ENCODE measurements at places on chromosomes 1 and 21.

DNA sequence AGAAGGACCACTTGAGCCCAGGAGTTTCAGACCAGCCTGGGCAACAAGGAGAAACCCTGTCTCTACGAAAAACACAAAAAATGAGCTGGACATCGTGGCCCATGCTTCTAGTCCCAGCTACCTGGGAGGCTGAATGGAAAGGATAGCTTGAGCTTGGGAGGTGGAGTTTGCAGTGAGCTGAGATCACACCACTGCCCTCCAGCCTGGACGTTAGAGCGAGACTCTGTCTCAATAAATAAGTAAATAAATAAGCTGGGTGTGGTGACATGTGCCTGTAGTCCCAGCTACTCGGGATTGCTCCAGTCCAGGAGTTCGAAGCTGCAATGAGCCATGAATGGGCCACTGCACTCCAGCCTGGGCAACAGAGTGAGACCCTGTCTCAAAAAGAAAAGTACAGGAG lies 3.6 kb downstream of the AKR1A1 start:
- DNase-seq: no peak

- DNase-seq: no peak
These were observed 257.6 kb upstream of the USP24 start for GRCh38 chr1:55472784-55473183.

DNA sequence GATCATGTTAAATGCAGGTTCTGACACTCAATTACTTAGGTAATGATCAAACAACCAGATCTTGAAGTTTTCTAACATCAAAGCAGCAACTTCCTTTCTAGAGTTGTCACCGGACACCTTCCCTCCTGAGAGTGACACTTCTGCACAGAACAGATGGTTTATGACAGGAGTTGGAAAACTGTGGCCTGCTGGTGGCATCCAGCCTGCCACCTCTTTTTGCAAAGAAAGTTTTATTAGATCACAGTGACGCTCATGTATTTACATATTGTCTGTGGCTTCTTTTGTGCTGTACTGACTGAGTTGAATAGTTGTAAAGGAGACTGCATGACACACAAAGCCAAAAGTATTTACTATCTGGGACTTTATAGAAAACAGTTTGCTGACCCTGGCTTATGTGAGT lies 28.3 kb downstream of the DDR2 start:
- DNase-seq: no peak

GRCh38 chr21:41953831-41954653 lies at the start of gene C2CD2:
C2CD2 (minus strand) TSS chr21:41954018; CDS start chr21:41953648, 370 bp downstream.
- DNase-seq: peak; percentile 47

DNA sequence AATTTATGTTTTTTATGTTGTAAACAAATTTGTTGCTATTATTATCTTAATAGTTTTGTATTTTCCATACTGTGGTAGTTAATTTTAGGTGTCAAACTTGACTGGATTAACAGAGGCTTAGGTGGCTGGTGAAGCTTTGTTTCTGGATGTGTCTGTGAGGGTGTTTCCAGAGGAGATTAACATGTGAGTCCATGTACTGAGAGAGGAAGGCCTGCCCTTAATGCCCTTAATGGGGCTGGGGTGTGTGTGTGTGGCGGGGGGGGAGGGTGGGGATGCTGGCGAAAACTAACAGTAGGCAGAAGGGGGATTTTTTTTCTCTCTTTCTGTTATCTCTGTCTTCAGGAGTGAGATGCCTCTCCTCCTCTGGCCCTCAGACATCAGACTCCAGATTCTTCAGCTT lies 1.9 kb downstream of the OR14A16 start:
- no peak for DNase-seq

GRCh38 chr1:58901008-58901407 lies 117.2 kb upstream of the JUN start:
- DNase-seq: no peak

DNA sequence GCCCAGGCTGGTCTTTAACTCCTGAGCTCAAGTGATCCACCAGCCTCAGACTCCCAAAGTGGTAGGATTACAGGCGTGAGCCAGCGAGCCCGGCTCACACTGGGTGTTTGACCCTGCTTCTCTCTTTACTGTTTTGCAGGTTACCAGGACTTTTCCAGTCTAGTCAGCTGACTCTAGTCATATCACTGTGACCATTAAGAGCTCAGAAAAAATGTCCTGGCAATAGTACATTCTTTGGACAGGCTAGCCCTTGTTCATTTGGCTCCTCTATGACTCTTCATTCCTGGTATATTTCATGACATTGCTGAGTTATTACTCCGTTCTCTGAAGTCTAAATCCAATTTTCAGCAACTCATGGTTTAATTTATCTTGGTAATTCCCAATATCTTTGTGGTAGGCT lies 8.0 kb upstream of the CA6 start:
- no peak for DNase-seq

DNA sequence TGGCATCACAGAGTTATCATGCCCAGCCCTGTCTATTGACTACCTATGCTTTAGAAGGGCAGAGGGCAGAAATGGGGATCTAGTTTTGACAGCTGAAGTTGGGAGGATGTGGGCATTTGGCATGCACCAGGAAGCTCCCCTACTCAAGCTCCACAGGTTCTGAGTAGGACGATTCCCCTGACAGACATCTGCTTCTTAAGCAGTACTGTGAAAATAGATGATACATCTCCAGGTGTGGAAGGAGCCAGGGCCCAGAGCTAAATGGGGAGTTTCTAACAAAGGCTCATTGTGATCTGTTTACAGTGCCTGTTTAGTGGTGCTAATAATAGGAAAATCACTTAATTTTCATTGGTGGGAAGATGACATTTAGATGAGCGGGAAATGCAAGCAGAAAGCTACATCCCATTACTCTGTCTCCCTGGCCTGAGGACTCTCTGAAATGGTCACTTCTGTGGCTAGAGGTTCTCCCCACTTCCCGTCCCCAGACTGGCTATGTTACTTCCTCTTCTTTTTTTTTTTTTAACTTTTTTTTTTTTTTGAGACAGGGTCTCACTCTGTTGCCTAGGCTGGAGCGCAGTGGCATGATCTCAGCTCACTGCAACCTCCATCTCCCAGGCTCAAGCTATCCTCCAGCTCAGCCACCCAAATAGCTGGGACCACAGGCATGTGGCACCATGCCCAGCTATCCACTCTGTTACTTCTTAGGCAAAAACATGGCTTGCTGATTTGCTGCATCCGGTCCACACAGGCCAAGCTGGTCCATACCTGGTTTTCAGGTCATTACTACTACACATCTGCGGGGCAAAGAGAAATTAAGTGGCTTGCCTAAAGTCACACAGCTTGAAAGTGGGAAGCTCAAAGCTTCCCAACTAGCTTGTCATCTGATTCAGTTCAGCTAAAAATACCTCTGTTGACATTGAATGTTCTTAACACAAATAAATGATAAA lies 23.2 kb upstream of the CNIH3 start:
- DNase-seq: no peak

GRCh38 chr1:182699393-182700350 lies 15.3 kb upstream of the RGS8 start:
- DNase-seq: no peak

DNA sequence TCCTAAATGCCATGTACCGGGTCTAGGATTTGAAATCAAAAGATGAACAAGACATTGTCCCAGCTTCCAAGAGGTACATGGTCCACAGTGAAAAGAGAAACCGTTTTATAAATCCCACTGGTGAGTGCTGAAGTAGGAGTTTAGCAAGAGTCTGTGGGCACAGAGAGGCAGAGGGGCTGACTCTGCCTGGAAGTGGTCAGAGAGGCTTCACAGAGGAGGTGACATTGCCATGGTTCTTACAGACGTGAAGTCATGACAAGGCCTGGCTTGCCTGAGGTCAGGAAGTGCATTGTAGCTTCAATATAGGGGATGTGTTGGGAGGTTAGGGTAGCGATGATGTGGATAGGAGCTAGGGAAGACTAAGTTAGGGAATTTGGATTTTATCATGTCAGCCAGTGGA lies 28.4 kb downstream of the MAPKAPK2 start:
- no peak for DNase-seq

DNA sequence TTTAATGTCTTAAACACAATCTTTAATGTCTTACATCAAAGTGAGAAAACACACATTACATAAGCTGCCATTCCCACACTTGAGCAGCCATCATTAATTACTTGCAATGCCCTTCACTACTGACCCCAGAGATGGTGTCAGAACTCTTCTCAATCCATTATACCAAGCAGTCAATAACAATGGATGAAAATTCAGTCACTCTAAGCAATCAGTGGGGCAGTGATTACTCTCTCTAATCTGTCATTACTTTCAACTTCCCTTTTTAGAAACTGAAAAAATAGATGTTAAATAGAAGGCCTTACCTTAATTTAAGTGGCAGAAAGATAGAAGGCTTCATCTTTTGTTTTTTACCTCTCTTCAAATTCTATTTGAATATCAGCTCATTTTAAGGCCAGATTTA lies 9.7 kb upstream of the FRRS1 start:
- no peak for DNase-seq

DNA sequence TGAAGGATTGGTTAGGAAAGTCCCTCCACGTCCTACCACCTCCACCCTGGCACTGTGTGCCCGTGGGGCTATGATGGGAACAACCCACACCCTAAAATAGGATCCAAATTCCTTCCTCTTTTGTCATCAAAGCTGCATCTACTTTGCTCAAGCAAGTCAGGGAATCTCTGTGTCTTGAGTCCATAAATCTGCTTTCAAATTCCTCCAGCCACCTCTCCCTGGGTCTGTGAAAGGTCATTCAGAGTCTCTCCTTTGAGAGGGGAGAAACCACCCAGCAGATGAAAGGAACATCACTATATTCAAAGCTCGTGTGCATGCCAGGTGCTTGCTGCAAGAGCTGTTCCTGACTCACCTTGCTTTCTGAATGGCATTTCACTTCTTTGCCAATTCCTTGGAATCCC lies 243.6 kb downstream of the TM2D1 start:
- no peak for DNase-seq

Measured in germinal center (tissue), 1 donor.